ENCODE measurements at places on chromosomes 6 and 20. TPM values are rescaled to one million over a fixed set of nuclear protein-coding genes. Genes with fewer than 3 reads are reported as not detected.

The MOG gene
- not detected for total RNA-seq

The SIRPG gene
- total RNA-seq, result not detected

The SLC22A16 gene
- total RNA-seq, result not detected

The AGER gene
- 1.8 TPM for total RNA-seq

The CLVS2 gene
- total RNA-seq, result not detected

The EMILIN3 gene
- total RNA-seq, result not detected
